Colonic mucosa (tissue), 4 donors: ENCODE measurements at places on chromosomes 2 and 18.
A peak's percentile ranks its signal among the peaks of the same experiment; 100 is the strongest.

- no peak for DNase-seq
Measured at GRCh38 chr18:29056800-29057199, 879.9 kb upstream of the CDH2 start.

- no peak for DNase-seq
Measured at GRCh38 chr2:214481204-214481603, 70.3 kb downstream of the VWC2L start.

DNA sequence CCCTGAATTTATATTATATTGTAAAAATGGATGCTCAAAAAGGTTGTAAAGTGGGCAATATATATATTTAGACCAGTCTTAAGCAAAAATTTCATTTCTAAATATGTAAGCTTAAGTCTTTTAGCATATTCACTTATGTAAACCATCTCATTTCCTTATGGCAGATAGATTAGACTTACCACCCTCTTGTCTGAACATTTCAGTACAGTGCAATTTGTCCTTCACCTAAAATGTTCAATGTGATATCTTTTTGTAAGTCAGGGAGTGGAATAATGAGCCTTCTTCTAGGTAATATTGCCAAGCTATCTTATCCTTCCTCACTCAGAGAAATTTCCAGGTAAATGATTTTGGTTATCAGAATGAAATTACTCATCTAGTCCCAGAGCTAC, 92.3 kb downstream of the KLF7 start:
- DNase-seq = no peak

GRCh38 chr2:29606104-29607037, 315.0 kb downstream of the ALK start:
- DNase-seq = no peak

DNA sequence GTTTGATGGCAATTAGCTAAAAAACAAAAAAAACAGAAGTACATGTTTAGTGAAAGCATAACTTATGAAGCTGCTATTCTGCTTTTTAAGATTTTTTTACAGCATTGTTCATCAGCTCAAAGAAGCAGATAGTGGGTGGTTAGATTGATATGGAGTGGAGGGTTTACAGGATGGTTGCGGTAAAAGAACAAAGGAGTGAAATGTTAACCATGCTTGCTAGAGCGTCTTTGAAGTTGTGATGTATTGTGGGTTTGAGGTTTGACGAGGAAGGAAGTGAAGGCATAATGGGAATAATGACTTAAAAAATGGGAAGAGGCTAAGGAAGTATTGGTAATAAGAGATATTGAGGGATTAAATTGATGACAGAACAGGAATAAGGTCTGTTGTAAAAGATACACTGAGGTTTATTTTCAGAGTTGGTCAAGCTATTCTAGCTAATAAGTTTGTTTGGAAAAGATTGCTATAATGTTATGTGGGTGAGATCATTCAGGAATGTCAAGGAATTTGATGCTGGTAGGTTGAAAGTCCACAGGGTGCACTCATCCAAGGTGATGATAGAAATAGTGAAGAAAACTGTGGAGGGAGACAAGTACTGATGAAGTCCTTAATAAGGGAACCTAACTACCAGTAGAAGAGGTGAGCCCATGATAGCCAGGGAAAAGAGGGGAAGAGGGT, 14.6 kb downstream of the SPOPL start:
- DNase-seq = no peak

DNA sequence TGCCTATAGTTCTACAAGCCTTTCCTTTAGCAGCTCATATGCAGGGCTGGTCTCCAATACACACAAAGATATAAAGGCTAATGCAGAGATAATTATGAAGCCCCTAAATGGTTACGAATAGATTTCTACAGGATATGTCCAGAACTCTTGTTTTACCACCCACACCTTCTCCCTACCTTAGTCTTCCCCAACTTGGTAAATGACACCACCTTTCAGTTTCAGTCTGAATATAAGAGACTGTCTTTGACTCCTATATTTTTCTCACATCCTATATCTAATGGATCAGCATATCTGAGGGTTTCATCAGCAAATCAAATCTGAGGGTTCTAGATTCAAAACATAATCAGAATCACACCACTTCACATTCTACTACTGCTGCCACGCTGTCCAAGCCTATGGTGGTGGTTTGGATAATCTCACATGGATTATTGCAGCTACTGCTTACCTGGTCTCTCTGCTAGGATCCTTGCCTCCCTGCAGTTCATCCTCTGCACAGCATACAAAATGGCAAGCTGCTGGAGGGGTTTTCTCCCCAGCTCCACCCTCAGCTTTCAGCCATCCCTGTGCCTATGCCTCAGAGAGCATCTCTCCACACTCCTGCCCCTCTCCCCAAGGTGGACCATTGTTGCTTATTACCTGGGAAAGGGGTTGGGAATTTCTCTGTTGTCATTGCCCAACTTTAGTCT, 178.0 kb upstream of the SPOPL start:
- DNase-seq = no peak

- DNase-seq = peak; percentile 76
Measured at GRCh38 chr2:8539743-8540551, 141.9 kb upstream of the ID2 start.

DNA sequence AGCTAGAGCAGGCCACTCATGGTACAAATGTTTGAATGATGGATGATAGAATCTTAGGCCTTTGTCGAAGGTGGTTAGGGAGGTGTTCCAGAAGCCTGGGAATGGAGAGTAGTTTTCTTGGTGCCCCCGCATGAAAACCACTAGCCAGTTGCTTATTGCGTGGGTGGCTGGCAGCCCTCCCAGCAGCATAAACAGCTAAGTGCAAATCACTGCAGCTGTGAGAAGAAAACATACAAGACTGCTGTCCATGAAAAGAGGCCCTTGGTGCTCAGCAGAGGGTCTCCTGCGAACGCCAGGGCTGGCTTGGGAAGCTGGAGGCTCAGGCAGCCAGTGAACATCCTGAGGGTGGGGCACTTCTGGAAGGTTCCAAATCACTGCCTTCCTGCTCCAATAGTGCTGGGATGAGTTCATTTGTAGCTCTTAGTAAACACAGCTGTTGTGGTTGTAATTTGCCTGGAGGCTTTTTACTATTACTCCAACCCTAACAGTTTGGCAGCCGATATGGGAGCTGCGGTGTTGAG, 118.8 kb downstream of the MGAT5 start:
- DNase-seq = no peak

GRCh38 chr2:107687073-107687472, 139.6 kb upstream of the RGPD4 start:
- no peak for DNase-seq

- no peak for DNase-seq
Measured at GRCh38 chr2:18073601-18074000, 195.1 kb downstream of the KCNS3 start.
